Muscle of leg (tissue), 16 donors: ENCODE measurements at places on chromosomes 7 and 10.

GRCh38 chr10:20406281-20407104 lies 490.6 kb downstream of the NEBL start:
- DNase-seq, result peak; percentile 84

- DNase-seq, result no peak
These were observed 210.2 kb upstream of the MKLN1 start for GRCh38 chr7:131117439-131117838.

- DNase-seq, result no peak
These were observed 97.5 kb downstream of the MICALL2 start for GRCh38 chr7:1361756-1362125.

GRCh38 chr10:132023092-132023811 lies 41.5 kb upstream of the BNIP3 start:
- peak; percentile 76 for DNase-seq

DNA sequence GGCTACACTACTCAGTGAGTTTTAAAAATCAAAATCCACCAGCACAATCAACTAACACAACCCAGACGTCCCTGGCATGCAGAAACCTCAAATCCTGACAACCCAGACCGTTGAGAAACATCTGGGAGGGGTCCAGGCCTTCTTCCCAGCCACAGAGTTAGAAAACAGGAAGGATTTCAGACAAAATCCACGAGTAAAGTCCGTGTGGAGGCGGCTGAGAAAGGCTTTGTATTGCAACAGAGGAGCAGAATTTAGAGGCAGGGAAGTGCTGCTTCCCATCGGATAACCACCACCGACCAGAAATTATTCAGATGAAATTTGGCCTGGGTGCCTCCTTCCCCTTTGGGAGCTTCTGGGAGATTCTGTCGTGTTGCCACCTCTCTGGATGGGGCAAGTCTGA lies 61.5 kb downstream of the TNS3 start:
- DNase-seq, result peak; percentile 76
